Activated CD4-positive, alpha-beta T cell treated with anti-CD3 and anti-CD28 coated beads for 36 hours (primary cell): ENCODE measurements at places on chromosomes 3 and 15.

DNA sequence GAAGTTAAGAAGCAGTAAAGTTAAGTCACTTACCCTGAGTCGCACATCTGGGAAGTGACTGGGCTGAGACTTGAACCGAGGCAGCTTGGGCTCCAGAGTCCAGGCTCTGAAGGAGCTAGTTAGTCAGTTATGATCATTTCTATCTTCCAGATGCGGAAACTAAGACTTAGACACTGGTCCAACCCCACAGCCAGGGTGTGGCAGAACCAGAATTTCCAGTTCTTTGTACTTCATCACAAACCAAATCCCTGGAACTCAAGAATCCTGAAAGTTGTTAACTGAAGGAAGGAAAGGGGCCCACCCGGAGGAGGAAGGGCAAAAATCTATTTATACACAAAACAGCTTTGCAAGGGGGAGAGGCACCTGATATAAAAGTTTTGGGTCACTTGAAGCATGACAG, 389.9 kb downstream of the SHQ1 start:
- DNase-seq: no peak
- H3K36me3 ChIP-seq: no peaks in the 10 kb centered on the region
- H3K27me3 ChIP-seq: peaks cover 15% of the 10 kb centered on the region
- H3K27ac ChIP-seq: no peak overlapping the region
- peaks cover 24% of the 10 kb centered on the region for H3K4me1 ChIP-seq
- H3K4me3 ChIP-seq: no peak overlapping the region

- no peak overlapping the region for H3K4me3 ChIP-seq
- no peak for DNase-seq
- peaks cover 16% of the 10 kb centered on the region for H3K36me3 ChIP-seq
- H3K27me3 ChIP-seq: no peaks in the 10 kb centered on the region
- peaks cover 25% of the 10 kb centered on the region for H3K4me1 ChIP-seq
Observed at GRCh38 chr15:76577879-76578512, 241.4 kb downstream of the ISL2 start.

DNA sequence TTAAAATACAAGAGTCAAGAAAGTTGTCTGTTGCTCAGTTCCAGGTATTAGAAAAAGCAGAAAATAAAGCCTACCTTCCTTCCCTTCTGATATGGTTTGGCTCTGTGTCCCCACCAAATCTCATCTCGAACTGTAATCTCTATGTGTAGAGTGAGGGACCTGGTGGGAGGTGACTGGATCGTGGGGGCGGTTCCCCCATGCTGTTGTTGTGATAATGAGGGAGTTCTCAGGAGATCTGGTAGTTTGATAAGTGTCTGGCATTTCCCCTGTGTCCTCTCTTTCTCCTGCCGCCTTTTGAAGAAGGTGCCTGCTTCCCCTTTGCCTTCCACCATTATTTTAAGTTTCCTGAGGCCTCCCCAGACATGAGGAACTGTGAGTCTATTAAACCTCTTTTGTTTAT, 288.8 kb upstream of the LMCD1 start:
- no peaks in the 10 kb centered on the region for H3K4me1 ChIP-seq
- H3K27me3 ChIP-seq: peaks cover 11% of the 10 kb centered on the region
- no peak overlapping the region for H3K4me3 ChIP-seq
- no peaks in the 10 kb centered on the region for H3K36me3 ChIP-seq
- no peak for DNase-seq

- H3K27me3 ChIP-seq: no peaks in the 10 kb centered on the region
- no peaks in the 10 kb centered on the region for H3K36me3 ChIP-seq
- H3K4me1 ChIP-seq: peaks cover 19% of the 10 kb centered on the region
- H3K4me3 ChIP-seq: no peak overlapping the region
Observed at GRCh38 chr3:101988596-101988995, 139.3 kb downstream of the NFKBIZ start.

GRCh38 chr3:34107669-34108068, 309.2 kb downstream of the PDCD6IP start:
- H3K27me3 ChIP-seq: peaks cover 5% of the 10 kb centered on the region
- no peak for DNase-seq
- H3K27ac ChIP-seq: no peak overlapping the region
- H3K4me1 ChIP-seq: no peaks in the 10 kb centered on the region
- no peak overlapping the region for H3K4me3 ChIP-seq
